KBM-7 (cell line): ENCODE measurements at places on chromosomes 13 and 19.

- DNase-seq = no peak
Measured at GRCh38 chr13:93957371-93957770, 522.1 kb downstream of the DCT start.

DNA sequence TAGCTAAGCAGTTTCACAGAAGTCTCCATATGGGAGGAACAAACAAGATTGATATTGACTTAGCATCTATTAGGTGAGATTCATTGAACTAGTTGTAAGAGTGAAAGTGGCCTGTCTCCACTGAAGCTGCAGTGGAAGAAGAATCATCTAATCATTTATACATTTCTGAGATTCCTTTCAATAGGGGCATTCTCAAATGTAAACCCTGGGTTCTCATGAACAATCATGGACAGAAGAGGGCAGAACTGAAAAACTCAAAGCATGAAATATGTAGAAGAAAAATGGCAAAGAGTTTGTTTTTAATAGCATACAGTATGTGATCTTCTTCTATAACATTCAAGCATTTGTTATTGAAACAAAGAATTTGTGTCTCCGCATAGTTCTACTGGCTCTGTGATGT lies 17.6 kb upstream of the POSTN start:
- no peak for DNase-seq

- no peak for DNase-seq
Measured at GRCh38 chr13:37618554-37618953, 20.0 kb upstream of the POSTN start.

GRCh38 chr13:27860743-27861142 lies 59.1 kb upstream of the PDX1 start:
- no peak for DNase-seq

DNA sequence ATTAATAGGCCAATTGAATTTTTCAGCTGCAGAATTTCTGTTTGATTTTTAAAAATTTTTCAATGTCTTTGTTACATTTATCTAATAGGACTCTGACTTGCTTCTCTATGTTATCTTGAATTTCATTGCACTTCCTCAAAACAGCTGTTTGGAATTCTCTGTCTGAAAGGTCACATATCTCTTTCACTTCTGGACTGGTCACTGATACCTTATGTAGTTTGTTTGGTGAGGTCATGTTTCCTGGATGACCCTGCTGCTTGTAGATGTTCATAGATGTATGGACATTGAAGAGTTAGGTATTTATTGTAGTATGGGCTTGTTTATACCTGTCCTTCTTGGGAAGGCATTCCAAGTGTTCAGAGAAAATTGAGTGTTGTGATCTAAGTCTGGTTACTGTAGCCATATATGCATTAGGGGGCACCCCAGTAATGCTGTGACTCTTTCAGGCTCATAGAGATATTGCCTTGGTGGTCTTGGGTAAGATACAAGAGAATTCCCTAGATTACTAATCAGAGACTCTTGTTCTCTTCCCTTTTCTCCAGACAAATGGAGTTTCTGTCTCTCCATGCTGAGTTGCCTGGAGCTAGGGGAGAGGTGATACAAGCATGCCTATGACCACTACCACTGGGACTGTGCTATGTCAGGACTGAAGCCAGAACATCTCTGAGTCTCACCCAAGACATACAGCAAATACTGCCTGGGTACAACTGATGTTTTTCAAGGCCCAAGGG lies 27.8 kb downstream of the RFC3 start:
- DNase-seq = no peak

DNA sequence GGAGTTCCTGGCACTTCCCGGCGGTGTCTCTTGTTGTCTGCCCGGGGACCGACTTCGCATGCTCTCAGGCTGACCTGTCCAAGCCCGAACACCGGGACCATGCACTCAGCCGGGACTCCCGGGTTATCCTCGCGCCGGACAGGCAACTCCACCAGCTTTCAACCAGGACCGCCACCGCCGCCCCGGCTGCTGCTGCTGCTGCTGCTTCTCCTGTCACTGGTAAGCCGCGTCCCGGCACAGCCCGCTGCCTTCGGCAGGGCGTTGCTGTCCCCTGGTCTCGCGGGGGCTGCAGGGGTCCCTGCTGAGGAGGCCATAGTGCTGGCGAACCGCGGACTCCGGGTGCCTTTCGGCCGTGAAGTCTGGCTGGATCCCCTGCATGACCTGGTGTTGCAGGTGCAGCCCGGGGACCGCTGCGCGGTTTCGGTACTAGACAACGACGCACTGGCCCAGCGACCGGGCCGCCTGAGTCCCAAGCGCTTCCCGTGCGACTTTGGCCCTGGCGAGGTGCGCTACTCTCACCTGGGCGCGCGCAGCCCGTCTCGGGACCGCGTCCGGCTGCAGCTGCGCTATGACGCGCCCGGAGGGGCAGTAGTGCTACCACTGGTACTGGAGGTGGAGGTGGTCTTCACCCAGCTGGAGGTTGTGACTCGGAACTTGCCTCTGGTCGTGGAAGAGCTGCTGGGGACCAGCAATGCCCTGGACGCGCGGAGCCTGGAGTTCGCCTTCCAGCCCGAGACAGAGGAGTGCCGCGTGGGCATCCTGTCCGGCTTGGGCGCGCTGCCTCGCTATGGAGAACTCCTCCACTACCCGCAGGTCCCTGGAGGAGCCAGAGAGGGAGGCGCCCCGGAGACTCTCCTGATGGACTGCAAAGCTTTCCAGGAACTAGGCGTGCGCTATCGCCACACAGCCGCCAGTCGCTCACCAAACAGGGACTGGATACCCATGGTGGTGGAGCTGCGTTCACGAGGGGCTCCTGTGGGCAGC lies 661 bp downstream of the FREM2 start:
- DNase-seq = no peak

DNA sequence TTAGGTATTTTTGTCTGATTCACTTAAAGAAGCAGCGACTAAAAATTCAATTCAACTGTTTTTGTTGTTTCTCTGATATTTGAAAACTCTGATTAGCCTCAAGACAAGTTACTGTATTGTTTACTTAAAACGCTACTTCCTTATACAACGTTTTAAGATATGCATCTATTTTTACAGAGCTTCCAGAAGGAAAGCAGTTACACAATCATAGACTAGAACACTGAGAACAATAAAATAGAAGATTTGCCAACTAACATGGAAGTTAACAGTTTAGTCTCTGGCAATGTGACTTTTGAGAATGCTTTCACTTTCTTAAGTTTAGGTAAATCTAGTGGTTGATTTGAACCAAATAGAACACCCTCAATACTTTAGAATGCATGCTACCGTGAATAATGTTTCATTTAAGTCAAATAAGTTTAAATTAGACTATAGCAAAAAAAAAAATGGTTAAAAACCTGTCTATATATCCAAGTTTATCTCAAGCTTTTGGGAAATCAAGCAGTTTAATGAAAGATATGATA lies 614.8 kb downstream of the DACH1 start:
- DNase-seq = peak; percentile 1

DNA sequence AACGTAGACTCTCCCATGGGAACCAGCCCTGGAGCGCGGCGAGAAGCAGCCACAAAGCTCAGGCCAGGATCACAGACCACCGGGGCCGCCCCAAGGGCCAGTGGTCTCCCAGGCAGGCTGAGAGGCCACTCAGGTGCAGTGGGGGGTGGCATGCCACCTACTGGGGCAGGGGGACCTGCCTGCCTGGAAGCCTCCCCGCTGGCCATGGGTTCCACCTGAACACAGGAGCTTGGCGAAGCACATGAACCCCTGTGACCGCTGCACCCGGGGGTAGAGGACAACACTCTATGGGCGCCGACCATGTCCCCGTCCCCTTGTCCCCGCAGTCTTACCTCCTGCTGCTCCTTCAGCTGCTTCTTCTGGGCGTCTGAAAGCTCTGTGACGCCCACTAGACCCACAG lies 6.8 kb upstream of the TM6SF2 start:
- DNase-seq = no peak

DNA sequence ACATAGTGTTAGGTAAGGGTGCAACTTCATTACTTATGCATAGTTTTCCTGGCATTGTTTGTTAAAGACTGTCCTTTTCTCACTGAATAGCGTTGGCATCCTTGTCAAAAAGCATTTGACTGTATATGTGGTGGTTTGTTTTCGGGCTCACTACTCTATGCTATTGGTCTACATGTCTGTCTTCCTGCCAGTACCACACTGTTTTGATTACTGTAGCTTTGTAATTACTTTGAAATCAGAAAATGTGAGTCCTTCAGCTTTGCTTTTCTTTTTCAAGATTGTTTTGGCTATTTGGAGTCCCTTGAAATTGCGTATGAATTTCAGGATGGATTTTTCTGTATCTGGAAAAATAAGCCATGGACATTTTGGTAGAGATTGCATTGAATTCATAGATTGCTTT lies 56.0 kb downstream of the IFT88 start:
- no peak for DNase-seq

GRCh38 chr13:42270160-42270856 lies 1.6 kb upstream of the AKAP11 start:
- DNase-seq = no peak

DNA sequence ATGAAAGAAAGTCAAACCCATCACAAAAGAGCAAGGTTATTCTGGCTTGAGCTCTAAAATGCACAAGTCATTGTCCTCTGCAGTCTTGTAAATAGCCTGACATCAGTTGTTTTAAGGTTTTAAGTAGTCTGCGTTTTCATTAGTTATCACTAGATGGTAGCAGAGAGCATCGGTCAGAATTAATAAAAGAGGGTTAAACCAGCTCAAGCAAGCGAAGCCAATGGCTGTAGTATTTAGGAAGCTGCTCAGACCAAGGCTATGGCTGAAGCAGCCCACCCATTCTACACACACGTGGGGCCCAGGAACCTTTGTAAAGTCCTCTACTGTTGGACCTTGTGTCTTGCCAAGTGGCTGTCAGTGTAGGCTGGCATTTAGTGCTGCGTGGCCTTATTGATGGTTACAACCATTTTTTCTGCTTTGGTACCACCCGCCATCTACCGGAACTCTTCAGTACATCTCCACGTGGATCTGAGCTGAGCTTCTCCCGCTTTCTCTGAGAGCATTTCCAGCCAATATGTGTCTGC lies 13.3 kb upstream of the ZNF57 start:
- DNase-seq = peak; percentile 79

GRCh38 chr13:70415136-70415535 lies 306.9 kb upstream of the KLHL1 start:
- no peak for DNase-seq

GRCh38 chr19:49770529-49770928 lies 3.7 kb downstream of the AP2A1 start:
- DNase-seq = no peak

GRCh38 chr19:23774524-23774971 lies 15.9 kb upstream of the ZNF681 start:
- DNase-seq = no peak

DNA sequence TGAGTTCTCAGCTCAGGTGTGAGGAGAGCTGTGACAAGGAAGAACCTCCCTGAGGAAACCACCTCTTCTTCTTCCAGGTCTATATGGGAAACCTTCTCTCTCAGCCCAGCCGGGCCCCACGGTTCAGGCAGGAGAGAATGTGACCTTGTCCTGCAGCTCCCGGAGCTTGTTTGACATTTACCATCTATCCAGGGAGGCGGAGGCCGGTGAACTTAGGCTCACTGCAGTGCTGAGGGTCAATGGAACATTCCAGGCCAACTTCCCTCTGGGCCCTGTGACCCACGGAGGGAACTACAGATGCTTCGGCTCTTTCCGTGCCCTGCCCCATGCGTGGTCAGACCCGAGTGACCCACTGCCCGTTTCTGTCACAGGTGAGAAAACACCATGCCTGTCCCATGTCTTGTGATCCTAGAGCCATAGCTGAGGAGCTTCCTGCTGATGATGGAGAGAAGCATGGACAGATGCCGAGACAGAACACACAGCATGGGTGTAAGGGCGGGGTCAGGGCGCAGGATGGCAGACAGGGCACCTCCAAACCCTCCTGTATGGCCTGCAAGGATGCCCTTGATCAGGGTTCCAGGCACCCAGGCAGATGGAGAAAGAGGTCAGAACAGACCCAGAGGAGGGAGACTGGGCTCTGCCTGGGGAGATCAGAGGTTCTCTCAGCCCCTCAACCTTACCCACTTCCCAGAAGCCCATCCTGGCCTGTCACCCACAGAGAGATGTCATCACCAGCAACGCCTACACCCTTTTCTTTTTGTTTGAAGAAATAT lies 5.4 kb downstream of the KIR3DL3 start:
- no peak for DNase-seq

DNA sequence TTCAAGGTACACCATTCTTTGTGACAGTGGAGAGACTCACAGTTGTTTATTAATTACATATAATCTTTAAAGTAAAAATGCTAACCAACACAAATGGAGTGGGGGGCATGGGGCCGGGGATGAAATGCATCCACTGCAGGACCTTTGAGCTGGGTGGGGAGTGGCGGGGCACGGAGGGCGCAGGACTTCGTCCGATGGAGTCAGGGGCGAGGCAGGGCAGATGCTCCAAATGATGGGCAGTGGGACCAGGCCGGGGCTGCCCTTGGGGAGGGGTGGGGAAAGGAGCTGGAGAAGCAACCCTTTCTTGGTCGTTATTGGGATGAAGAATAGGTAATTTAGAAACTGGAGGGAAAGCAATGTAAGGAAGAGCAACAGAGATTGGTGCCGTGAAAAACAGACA lies 220.0 kb downstream of the TEX29 start:
- DNase-seq = no peak

- no peak for DNase-seq
Measured at GRCh38 chr13:39105110-39105509, 66.9 kb downstream of the NHLRC3 start.

GRCh38 chr19:54888239-54888638 lies 14.2 kb downstream of the FCAR start:
- no peak for DNase-seq

GRCh38 chr19:21022996-21023395 lies 2.5 kb downstream of the ZNF430 start:
- no peak for DNase-seq

GRCh38 chr13:98856983-98857382 lies 104.5 kb upstream of the SLC15A1 start:
- no peak for DNase-seq

- DNase-seq = no peak
Measured at GRCh38 chr19:46347985-46348384, 1.1 kb downstream of the PPP5C start.

- no peak for DNase-seq
Measured at GRCh38 chr13:101332583-101332982, 83.7 kb downstream of the NALCN start.

DNA sequence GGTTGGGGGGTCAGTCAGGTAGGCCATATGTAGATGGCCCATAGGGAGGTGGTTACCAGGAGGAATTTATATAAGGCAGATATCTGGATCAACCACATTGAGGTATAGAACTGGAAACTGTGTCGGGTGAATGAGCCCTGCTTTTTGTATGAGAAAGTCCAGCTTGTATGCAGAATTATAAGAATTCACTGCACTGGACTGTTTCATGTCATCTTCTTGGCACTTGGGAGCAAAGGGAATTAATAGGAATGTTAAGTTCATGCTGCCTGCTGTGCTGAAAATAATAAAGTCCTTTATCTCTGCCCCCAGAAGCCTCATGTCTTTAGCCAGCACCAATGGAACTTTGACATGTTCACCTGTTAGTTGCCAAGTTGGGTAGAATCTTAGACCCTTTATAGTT lies 12.3 kb downstream of the BORA start:
- DNase-seq = no peak

DNA sequence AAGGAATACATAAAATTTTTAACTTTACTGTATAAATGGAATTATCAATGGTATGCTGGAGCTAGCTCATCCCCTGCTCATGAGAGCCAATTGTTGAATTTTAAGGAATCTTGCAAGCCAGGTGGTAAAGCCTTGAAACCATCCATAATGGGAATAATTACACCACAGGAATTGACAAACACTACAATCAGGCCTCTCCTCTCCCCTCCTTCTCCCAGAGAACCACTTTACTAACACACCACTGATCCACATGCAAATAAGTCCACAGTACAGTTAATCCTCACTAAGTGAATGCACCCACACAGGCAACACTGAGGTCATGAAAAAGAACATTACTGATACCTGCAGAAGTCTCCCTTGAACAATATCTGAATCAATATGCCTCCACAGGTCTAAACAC lies 140.5 kb downstream of the KLF12 start:
- no peak for DNase-seq
